ENCODE measurements at places on chromosomes 11 and 22.

DNA sequence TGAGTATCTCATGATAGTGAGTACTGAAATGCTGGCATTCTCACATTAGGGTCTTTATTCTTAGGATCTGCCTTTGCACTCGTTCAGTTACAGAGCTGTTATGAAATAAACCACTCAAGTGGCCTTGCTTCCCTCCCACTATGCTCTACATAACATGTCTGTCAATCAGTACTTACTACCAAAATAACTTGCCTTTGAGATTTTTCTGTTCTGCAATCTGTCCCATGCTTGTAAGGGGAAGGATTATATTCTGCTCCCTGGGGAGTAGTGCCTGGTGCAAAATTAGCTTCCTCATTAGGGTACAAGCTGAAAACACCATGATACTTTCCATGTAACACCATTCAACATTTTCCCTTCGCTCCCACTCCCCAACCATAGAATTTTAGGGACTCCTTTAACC, 1.9 kb upstream of the GRAP2 start:
- no peak for DNase-seq

- DNase-seq: no peak
These were observed 906.9 kb downstream of the BRD1 start for GRCh38 chr22:48920776-48921241.

GRCh38 chr11:14967581-14968243, 4.4 kb downstream of the CALCA start:
- DNase-seq: no peak

DNA sequence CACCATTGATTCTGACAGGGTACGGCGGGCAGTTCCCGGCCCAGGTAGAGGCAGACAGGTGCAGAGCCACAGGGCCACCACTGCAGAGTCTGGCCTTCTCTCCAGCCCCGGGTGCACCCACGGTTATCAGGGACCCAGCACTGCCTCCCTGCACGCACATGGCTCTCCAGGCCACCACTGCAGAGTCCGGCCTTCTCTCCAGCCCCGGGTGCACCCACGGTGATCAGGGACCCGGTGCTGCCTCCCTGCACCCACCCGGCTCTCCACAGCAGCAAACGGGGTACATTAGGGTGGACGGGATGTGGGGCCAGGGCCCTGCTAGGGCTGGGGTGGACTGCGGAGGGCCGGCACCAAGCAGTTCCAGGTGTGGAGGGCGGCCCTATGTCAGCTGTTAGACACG, 272.9 kb downstream of the BRD1 start:
- no peak for DNase-seq

DNA sequence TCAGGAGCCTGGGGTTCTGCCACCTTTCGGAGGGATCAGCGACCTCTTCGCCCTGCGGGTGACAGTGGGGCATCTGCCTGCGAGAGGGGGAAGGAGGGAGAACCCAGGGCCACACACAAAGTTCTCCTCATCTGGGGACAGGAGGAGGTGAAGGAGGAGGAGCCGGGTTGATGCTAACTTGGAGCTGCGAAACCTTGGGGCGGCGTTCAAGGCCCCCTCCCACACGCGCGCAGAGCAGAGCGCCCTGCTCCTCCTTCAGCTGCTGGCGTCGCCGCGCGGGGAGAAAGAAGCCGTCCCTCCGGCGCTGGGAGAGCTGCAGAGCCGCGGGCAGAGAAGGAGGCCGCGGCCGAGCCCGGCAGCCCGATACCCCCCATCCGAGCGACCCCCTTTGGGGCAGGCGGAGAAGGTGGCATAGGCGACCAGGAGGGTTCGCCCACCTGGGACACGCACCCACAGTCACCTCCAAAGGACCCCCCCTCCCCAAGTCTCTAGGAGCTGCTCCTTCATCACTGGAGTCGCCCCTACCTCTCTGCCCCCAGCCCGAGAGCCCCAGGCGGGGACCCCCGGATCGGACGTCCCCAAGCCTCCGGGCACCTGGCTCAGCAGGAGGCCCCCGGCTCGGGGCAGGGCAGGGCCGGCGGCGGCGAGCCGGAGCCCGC, at the start of gene RASD2:
TSS of gene RASD2 (plus strand) at position 237 of the 659 bp plus-strand sequence. CDS start 5,979 bp downstream, outside the sequence.
- peak; percentile 22 for DNase-seq

- no peak for DNase-seq
These were observed 43.9 kb downstream of the DDX6 start for GRCh38 chr11:118746988-118747585.

DNA sequence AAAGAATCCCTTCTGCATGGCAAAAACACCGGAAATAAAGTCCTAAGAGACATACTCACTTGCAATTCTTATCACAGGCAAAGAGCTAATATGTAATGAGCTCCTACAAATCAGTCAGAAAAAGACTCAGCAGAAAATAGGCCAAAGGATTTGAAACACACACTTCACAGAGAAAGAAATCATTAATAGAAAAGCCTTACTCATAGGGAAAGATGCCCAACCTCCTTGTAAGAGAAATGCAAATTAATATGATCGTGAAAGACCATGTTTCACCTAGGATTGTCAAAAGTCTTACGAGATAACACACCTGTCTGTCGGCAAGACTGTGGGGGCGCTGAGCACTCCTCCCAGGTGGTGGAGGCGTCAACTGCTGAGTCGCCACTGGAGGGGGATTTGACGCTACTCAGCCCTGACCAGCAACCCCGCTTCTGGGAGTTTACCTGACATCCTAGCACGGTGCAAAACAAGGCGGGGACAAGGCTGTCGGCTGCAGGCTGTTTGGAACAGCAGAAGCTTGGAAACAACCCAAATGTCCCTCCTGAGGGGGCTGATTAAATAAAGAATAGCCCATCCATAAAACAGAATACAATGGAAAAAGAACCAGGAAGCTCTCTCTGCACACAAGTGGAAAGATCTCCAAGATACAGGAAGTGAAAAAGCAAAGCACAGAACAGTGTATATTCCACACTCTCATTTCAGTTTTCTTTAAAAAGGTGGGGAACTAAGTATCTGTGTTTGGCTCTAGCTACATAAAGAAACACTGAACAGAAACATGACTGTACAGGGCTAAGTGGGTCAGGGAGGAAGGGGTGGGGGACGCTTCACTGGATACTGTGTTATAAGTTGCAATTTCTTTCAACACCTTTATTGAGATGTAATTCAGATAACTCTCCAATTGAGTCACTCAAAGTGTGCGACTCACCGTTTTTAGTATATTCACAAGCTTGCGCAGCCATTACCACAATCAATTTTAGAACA, 11.5 kb downstream of the CSNK1E start:
- no peak for DNase-seq

GRCh38 chr22:39013942-39014722, at the start of gene APOBEC3C:
APOBEC3C (plus strand) TSS chr22:39014257; CDS start chr22:39014363, 106 bp downstream.
- DNase-seq: no peak

GRCh38 chr11:92296138-92296515, 71.5 kb downstream of the FAT3 start:
- no peak for DNase-seq

- no peak for DNase-seq
These were observed 68.7 kb upstream of the SYN3 start for GRCh38 chr22:33126881-33127280.

DNA sequence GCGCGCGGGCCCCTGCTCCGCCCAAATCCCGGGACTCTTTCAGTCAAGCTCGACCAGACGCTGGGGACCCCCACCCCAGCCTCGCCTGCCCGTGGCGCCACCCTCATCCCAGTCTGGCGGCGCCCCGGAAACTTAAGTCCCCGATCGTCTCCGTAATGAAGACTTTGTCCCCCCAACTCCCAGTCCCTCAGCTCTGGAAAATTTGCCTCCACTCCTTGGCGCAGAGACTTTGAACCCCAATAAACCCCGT, 348 bp downstream of the PLCB3 start:
- no peak for DNase-seq

GRCh38 chr22:35154937-35155387, 89.0 kb downstream of the ISX start:
- DNase-seq: peak; percentile 57

- DNase-seq: no peak
These were observed 90.0 kb downstream of the EXT2 start for GRCh38 chr11:44185522-44185921.

DNA sequence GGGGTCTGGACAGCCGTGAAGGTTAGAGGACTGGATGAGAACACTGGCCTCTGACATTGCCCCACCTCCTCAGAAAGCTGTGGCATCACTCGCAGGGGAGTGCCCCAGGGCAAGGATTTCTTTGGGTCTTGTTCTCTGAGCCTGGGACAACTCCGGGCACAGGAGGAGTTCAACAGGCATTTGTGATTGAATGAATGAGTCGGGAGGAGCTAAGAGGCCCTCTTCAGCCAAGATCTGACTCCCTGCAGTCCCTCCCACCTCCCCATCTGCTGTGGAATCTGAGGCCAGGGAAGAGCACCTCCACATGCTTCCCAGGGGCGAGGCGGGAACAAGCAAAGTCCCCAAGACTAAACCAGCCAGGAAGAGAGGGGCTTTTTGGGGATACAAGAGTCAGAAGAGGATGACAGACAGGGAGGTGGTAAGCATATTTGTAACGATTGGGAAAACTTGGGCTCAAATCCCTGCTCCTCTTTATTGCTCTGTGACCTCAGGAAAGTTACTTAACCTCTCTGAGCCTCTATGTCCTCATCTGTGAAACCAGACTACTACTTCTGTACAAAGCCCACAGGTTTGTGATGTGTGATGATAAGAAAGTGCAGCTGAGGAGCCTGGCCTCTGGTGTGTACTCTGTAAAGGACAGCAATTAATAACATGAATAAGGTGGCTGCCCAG, 6.4 kb downstream of the TP53I11 start:
- no peak for DNase-seq

Data from progenitor cell of endocrine pancreas (in vitro differentiated cells).